Right renal cortex interstitium (tissue), 3 donors: ENCODE measurements at places on chromosomes 3 and 15. TPM values are rescaled to one million over a fixed set of nuclear protein-coding genes. Genes with fewer than 3 reads are reported as not detected.

Gene OR5K2
- polyA plus RNA-seq: 0.53 TPM

Gene TM6SF1
- 1.7 TPM for polyA plus RNA-seq

Gene TTLL13
- polyA plus RNA-seq: 0.12 TPM

Gene SH3GL3
- 9.4 TPM for polyA plus RNA-seq

Gene ISL2
- 0.08 TPM for polyA plus RNA-seq

Gene CCR1
- polyA plus RNA-seq: 2.6 TPM

Gene GOLGA8J
- 0.56 TPM for polyA plus RNA-seq
